Activated naive CD4-positive, alpha-beta T cell treated with anti-CD3 and anti-CD28 coated beads, Interleukin-2, amount 50 U/mL, for 72 hours (primary cell): ENCODE measurements at places on chromosomes 12 and 14.

- DNase-seq: no peak
Measured at GRCh38 chr14:31000629-31001338, 24.7 kb upstream of the AP4S1 start.

DNA sequence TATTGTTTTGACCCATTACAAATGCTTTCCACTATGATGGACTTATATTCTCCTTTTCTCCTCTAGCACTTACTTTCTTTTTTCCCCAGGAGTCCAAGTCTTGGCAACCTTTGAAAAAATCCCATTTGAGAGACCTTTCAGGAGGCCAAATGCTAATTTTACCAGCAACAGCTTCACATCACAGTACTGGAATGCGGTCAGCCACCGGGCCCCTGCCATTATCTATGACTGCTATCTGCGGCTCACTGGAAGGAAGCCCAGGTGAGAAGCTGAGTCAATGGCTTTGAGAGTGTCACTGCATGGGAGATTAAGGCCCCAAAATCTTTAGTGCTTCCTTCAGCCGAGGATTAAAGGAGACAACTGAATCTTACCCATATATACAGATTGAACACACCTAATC is 64.2 kb downstream of the ERGIC2 start:
- DNase-seq: no peak

DNA sequence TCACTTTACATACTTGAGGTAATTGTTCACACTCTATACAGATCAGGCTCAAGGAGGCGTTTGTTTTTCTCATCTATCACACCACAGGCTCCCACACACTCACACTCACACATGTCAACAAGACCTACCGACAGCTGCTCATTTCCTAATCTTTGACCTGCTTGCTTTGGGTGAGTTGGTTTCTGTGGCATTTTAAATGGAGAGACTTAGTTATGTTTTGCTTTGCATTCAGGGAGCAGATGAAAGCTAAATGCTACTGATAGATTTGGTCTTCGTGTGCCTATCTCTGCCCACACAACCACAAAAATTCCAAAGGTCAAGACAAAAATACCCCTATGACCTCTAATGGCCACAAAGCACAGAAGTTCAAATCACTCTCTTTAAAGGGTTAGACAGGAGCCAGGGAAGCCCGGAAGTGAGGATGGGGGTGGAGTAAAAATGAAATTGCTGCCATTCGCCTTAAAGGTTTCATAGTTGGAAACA is 203.5 kb upstream of the G2E3 start:
- no peak for DNase-seq

DNA sequence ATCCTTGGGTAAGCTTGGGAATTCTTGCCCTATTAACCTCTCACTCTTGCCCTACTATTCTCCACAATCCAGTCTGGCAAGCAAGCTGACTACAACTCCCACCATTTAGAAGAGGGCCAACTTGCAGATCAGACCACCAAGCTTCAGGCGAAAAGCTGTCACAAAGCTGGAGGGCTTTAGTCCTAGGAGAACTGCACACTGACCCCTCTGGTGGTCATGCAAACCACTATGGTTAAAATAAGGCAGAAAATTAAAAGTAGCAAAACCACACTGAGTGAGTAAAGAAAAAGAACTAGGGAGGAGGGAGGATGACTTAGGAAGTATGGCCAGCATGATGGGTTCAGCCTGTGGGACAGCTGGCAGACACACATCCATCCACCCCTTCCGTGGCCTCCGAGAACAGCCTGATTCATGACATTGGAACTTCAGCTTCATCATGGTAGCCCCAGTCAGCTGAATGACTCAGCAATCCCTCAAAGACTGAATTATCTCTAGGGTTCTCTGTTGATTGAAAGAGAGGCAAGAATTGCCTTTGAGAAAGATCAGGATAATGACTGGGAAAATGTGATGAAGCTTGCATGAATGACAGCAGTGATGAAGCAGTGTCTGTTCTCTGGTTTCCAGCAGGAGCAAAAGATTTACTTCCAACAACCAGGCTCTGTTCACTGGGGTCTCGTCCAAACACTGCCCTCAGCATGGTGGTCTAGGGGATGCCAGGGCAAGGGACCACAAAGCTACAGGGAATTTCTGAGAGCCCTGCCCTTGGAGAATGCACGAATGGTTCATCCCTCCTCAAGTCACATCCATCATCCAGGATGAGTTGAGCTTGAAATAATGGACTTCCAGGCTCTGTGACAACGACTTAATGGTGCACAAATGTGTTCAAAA is 24.4 kb downstream of the PITPNM2 start:
- no peak for DNase-seq

GRCh38 chr14:67583711-67584644 is 16.1 kb downstream of the PIGH start:
- peak; percentile 20 for DNase-seq

DNA sequence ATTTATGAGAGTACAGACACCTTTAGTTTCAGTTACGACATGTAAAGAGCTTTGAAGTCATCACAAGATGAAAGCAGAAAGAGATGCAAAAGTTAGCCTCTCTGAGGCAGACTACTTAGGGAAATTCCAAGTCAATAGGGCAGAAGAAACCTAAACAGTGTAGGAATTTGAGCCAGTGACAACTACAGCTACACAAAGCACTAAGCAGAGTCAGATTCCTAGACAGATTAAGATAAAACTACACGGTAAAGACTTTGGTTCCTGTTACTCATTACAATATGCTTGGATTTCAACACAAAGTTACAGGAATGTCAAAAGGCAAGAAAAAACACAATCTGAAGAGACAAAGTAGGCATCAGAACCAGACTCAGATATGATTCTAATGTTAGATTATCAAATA is 1302.3 kb downstream of the FSCB start:
- DNase-seq: no peak

GRCh38 chr12:46983959-46984841 is 95.2 kb upstream of the PCED1B start:
- peak; percentile 24 for DNase-seq

DNA sequence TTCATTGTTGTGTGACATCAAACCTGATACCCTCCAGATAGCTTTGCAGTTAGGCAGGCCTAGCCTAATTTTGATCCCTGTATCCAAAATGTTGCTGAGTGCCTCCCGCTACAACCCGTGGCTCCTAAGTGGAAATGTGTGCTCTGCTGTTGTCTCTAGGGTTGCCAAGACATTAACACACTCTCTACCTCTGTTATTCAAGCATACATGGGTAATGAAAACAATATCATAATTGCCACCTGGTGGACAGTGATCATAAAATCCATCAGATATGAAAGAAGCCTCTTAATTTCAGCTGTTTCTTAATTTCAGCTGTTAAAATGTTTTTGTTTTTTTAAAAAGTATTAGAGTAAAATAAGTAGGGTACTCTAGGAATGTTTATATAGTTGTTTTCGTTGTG is 93.5 kb downstream of the PLEKHA5 start:
- no peak for DNase-seq

GRCh38 chr12:89706986-89707702 is 1.5 kb downstream of the ATP2B1 start:
- DNase-seq: no peak

GRCh38 chr12:119931402-119931801 is 54.3 kb upstream of the CIT start:
- DNase-seq: no peak

DNA sequence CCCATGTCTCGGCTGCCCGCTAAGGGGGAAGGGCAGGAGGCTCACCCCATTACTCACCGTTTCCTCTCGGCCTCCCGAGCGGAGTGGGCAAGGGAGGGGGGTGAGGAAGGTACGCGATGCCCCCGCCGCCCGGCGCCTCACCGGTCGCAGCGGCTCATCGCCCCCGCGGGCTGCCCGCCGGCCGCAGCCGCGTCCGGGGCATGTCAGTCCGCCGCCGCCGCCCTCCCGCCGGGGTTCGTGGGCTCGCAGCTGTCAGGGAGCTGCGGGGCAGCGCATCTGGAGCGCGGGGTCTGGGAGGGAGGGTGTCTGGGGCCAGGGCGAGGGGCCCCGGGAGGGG is 461 bp downstream of the SLC8A3 start:
- DNase-seq: peak; percentile 22

DNA sequence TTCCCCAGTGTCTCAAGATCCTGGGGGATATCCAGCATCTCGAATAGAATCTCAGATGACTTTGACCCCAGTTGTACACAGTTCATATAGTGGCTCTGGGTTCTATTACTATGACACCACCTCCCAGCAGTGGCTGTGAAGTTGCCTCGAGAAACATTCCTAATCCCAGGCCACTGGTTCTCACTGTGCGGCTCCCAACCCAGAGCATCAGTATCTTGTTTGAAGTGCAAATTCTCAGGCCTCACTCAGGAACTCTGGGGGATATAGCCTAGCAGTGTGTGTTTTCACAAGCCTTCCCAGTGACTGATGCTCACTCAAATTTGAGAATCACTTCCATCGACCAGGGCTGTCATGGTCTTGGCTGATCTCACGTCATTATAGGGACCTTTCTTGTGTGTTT is 69.3 kb upstream of the IGF1 start:
- DNase-seq: no peak

- DNase-seq: no peak
Measured at GRCh38 chr12:14621826-14622225, 54.1 kb upstream of the PLBD1 start.

DNA sequence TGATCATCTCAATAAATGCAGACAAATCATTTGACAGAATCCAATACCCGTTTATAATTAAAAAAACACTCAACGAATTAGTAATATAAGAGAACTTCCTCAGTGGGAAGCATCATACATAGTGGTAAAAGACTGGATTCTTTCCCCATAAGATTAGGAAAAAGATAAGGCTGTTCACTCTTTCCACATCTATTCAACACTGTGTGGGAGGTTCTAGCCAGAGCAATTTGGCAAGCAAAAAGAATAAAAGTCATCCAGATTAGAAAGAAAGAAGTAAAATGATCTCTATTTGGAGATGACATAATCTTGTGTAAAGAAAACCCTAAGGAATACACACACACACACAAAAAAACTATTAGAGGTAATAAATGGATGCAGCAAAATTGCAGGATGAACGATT is 38.4 kb downstream of the YEATS4 start:
- no peak for DNase-seq

GRCh38 chr12:27109334-27110028 is 27.1 kb upstream of the C12orf71 start:
- no peak for DNase-seq

DNA sequence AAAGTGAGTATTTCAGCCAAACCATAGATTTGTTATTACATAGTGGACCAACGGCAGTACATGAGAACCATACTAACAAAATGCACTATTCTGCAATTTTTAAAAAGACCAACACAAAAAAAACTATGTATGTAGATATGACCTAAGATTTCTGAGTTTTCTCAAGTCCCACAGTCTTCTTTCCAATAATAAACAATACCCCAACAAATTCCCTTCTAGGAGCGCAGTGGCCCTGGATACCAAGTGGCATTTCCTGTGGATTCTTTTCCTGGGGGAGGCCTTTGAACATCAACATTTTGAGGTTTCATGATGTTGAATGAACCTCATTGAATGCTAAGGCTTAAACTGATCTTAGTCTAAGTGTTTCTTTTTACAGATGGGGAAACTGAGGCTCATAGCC is 210.5 kb downstream of the BCAT1 start:
- DNase-seq: no peak

DNA sequence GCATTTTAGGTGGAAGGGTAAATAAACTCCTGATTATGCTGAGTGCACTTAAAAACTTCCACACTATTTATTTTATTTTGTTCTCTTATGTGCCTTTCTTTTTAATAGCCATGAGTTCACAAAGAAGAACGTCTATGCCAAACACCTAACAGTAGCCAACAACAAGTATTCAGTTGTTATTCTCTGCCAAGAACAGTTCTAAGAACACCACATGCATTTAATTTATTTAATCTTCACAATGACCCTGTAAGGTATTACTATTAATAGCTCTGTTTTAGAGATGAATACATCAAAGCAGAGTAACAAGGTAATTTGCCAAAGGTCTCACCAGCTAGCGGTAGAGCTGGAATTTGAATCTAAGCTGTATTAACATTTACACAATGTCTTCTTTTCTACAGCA is 240.1 kb downstream of the ALG10B start:
- DNase-seq: no peak
